ENCODE measurements at places on chromosomes 7 and 10.

DNA sequence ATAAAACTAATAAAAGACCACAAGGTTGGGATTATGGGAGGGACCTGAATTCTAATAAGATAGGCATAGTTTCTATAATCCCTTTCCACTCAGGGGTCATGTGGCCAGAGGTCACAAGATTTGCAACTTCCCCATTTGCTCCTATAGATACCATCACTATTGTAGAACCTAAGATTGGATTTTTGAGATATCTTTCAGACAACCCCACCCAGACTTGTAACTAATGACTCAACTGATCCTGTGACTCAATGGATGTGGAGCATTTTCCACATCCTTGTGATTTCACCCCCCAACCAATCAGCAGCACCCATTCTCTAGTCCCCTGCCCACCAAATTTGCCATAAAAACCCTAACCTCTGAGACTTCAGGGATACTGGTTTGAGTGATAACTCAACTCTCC is 51.9 kb upstream of the PIK3AP1 start:
- DNase-seq = no peak

GRCh38 chr7:27150568-27151340 is 1.6 kb downstream of the HOXA3 start:
- peak; percentile 82 for DNase-seq

- no peak for DNase-seq
Measured at GRCh38 chr10:59376846-59377245, 14.5 kb upstream of the FAM13C start.

DNA sequence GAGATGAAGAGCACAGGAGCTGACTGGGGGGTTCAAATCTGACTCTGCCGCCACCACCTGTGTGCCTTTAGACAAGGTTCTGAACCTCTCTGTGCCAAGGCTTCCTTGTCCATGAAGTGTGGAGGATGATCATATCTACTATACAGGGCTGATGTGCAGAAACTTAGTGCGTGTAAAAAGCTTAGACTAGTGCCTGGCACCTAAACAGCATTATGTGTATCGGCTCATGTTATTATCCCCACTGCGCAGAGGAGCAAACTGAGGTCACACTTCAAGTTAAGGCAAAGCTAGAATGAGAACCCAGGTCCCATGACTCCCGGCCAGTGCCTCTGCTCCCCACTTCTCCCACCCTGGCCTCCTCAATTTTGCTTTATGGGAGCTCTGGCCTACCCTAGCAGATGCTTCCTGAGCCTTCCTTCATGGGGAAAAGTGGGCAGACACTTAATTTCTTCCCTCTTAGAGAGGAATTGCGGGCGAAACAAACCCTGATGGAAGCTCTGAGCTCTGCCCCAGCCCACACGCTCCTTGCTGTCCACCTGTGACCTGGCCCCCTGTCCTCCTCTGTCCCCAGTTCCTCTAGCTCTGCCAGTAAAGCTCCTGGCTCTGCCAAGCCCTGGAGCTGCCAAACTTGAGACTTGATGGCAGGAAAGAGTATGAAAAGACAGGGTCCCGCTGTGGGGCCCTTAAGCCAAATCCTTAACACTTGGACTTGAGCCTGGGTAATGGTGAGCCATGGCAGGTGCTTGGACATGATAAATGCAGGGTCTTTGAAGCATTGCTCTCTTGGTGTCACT is 71.0 kb downstream of the CDH23 start:
- DNase-seq = no peak

DNA sequence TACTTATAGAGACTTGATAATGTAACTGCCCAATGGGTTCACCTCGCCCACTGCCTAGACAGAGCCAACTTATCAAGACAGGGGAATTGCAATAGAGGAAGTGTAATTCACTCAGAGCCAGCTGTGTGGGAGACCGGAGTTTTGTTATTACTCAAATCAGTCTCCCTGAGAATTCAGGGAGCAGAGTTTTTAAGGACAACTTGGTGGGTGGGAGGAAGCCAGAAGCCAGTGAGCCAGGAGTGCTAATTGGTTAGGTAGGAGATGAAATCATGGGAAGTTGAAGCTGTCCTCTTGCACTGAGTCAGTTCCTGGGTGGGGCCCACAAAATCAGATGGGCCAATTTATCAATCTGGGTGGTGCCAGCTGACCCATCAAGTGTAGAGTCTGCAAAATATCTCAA is 20.1 kb upstream of the C7orf33 start:
- no peak for DNase-seq

- DNase-seq = peak; percentile 21
Measured at GRCh38 chr7:106110885-106111654, 1.0 kb downstream of the SYPL1 start.

DNA sequence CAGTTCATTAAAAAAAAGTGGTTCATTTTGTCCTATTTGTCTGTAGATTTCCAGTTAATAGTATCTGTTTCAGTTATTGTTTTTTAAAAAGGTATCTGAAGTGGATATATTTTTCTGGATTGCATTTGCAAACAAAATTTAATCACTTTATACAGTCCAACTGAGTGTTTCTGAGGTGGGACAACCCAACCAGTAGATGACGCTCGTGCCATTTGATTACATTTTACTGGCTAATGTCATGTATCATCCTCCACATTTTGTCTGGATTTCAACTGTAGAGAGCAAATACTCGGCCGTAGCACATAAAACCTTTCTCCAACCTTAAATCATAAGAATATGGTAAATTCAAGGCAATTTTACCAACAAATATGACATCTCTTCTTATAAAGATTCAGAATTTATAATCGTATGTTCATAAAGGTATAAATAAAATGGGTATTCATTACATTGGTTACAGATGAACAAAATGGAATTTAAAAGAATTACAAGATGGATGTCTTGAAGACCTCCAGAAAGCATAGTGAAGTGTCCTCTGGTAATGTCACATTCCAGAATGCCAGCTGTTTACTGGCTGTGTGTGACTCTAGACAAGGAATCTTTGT is 789.0 kb downstream of the PHTF2 start:
- DNase-seq = peak; percentile 9

- no peak for DNase-seq
Measured at GRCh38 chr7:57427146-57427545, 22.8 kb upstream of the ZNF716 start.

Data from fibroblast of skin of right quadriceps (primary cell).